ENCODE measurements at places on chromosomes 11 and 22.

GRCh38 chr11:101342307-101342706 lies 212.7 kb upstream of the PGR start:
- no peak for DNase-seq

DNA sequence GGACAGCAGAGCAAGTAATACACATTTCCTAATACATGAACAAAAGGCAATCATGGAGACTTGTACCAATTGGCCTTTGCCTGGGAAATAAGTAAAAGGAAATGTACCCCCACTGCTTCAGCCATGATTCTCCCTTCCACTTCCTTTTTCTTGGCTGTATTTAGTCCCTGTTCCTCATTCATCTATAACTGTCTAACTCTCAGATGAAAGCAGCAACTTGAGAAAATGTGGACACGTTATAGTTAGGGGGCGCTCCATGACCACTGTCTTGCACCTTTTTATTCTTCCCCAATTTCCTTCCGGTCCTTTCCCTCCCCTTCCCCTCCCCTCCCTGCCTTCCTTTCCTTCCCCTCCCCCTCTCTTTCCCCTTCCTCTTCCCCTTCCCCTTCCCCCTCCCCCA lies 61.3 kb upstream of the BARX2 start:
- no peak for DNase-seq

GRCh38 chr11:69518081-69518950 lies 36.9 kb downstream of the LINC01488 start:
- DNase-seq, result no peak

DNA sequence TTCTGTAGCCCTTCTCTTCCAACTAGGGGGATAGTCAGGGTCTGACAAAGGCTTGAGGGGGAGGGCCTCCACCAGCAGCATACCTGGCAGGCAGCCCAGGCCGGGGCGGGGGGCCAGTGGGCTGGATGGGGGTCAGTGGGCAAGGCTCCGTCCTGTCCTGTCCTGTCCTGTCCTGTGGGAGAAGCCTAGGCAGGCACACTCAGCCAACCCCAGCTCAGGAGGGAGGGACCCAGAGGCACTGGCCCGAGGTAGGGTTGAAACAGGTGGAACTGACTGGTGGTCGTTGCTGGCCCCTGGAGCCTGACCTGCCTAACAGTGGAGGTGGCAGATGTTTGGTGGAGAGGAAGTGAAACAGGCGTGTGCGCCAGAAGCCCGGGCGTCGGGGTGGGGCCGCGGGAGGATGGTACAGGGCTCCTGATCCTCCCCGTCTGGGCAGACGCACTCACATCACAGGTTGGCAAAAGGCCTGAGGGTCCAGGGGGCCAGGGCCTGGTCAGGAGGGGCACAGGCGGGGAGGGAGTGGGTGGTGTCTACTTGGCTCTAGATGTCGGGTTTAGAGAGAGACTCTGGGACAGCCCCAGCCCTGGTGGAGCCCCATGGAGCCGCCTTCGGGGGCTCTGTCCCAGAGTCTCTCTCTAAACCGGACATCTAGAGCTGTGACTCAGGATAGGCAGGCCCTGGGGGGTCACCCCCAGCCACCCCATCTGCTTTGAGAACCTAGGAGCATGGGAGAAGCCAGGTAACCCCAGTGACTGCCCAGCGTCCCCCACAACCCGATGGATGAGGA lies 32.5 kb upstream of the GRAMD4 start:
- no peak for DNase-seq

DNA sequence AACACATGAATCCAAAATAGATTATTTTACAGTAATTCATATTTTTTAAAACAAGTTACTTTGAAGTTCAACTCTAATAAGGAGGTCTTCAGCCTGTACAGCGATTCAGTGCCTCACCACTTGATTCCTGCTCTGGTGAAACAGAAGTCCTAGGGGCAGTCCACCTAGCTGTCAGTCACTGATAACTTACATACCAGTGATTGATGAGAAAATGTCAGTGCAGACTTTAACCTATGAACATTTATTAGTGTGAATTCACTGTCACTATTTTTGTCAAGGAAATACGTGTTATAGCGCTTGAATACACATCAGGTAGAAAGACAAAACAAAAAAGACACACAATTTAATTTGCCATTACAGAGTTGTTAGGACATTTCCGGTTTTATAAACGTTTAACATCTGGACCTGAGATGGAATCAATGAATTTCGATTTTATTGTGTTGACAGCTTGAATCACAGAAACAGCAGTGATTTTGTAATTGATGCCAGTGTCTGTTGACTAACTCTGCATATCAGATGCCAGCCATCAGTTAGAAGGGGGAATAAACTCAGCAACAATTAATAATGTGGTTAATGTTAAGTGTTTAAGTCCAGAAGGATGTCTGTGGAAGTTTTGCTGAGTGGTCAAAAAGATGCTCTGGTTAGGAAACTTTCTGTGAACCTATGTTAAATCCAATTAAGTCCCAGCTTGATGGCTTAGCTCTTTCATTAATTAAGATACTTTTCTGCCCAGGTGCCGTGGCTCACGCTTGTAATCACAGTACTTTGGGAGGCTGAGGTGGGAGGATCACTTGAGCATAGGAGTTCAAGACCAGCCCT lies 34.5 kb downstream of the ELF5 start:
- no peak for DNase-seq
